ENCODE measurements at places on chromosomes 3 and 15. TPM values are rescaled to one million over a fixed set of nuclear protein-coding genes. Genes with fewer than 3 reads are reported as not detected.

DNA sequence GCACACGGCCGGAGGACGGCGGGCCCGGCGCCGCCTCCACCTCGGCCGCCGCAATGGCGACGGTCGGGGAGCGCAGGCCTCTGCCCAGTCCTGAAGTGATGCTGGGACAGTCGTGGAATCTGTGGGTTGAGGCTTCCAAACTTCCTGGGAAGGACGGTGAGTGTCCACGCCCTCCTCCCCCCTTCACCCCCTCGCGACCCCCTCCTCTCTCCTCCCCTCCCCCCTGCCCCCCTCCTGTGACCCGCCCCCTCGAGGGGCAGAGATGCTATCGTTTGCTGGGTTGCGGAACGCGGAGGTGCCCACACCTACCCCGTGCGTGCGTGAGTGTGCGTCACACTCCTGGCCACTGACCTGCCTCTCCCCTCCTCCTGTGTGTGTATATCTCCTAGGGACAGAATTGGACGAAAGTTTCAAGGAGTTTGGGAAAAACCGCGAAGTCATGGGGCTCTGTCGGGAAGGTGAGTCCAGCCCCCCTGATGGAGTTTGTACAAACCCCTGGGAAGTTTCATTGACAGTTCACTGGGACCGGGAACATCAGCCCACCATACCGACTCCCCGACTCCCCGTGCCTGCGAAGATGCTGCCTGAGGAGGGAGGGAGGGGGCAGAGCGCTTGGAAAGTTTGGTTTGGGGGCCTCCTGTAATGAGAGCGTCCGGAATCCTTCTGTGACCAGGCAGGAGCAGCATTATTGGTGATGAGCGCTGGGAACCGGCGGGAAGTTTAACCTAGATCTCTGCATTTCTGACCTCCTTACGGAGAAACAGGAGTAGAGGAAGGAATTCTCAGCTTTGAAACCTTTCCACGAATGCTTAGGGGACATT lies 795 bp upstream of the SCAANT1 start:
- DNase-seq, result peak; percentile 64

DNA sequence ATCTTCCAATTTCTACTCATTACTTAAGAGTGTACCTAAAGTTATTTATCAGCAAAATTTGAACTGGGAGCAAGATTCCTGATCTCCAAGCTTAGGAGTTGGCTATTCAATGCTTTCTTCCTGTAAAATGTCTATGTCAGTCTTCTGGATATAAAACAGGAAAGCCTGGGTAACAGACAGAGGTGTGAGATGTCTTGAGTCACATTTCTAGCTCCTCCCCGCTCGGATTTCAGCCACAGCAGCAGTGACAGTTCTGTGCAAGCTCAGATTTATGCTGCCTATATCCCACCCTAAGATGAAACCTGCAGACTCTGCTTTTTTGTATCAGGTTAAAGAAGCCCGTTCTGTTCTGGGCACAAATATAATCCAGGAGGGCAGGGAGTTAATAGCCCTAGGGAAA lies 2.1 kb upstream of the ARMC8 start:
- no peak for DNase-seq

DNA sequence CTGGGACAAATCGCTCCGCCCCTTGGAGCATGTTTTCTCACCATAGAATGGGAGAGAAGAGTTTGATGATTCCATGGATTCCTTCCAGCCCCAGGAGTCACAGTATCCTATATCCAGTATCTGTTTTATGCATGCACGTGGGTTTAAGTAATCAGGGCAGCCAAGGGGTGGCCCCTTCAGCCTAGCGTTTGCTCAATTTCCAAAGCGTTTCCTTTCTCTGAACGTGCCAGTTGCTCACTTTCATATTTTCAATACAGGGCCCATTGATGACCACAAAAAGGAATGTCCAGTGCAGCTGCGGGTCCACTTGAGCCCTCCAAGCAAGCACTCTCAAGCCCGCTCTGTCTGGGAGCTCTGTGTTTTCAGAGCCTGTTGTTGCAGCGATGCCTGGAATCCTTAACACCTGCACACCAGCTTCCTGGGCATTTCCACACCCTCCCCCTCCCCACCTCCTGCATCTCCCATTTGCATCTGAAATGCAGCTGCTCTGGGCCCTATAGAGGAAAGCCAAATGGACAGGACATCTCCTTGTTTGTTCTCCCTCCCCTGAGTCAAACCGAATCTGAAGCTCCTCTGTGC lies 164.3 kb upstream of the LPP start:
- DNase-seq, result no peak

DNA sequence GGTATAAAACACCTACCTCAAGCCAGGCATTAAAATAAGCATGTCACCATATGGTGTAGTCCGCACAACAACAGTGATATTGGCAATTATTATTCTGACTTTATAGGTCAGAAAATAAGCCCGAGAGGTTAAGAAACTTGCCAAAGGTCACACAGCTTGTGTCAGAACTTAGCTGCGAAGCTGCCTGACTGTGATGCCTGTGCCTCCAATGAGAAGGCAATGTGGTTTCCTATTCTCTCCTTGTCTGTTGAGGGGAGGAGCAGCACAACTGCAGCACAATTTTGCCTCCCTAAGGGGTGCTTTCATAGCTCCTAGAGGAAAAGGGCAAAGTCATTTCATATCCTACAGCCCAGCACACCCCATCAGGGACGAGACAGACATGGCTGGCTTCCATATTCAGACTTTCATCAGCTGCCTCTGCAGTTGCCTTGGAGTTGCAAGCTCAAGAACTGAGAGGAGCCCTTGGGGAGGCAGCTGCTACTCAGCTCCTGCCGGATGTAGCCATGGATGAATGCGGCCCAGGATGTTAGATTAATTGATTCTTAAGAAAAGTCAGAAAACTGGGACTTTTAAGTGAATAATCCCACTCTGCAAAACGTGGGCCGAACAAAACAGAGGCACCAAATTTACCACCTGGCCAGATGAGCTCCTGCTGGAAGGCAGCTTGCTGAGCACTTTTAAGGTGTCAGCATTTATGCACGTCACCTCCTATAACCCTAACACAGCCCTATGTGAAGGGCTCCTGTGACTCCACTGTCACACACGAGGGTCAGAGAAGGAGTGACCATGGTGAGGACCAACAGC lies 38.5 kb downstream of the MYO5C start:
- DNase-seq, result no peak

DNA sequence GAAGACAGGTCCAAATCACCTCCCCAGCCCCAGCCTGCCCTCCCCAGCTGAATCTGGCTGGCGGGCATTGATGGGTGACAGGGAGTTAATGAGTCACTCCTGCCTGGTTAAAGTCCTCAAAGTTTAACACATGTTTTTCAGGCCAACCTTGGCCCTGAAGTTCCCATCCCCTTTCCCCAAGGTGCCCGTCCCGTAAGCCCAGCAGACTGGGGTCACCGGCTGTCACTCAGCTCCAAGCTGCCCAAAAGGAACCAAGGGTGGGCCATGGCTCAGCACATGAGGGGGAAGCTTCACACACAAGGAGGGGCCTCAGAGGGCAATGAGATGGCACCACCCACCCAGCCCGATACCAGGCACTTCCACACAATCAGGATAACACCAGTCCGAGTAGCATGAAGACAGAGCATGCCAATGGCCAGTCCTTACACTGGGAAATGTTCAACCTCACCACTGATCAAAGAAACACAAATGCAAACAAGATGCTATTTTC lies 10.2 kb upstream of the KLF15 start:
- no peak for DNase-seq

DNA sequence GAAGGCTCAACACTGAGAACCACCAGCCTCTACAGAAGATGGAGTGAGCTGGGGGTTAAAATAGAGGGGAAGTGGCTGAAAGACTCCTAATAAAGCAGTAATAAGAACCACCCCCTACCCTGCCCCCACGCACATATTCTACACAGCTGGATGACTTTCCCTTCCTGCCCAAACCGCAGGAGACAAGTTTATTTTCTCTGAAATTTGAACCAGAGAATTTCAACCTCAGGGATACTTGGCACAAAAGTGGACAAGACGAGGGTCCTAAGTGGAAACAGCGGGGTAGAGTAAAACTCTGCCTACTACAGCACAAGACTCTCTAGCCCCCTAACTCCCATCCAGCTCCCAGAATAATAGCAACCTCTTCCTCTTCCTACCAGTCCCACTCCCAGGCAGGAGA lies 28.4 kb downstream of the USF3 start:
- DNase-seq, result no peak

GRCh38 chr3:196012481-196012880 lies 69.4 kb downstream of the TFRC start:
- DNase-seq, result no peak

DNA sequence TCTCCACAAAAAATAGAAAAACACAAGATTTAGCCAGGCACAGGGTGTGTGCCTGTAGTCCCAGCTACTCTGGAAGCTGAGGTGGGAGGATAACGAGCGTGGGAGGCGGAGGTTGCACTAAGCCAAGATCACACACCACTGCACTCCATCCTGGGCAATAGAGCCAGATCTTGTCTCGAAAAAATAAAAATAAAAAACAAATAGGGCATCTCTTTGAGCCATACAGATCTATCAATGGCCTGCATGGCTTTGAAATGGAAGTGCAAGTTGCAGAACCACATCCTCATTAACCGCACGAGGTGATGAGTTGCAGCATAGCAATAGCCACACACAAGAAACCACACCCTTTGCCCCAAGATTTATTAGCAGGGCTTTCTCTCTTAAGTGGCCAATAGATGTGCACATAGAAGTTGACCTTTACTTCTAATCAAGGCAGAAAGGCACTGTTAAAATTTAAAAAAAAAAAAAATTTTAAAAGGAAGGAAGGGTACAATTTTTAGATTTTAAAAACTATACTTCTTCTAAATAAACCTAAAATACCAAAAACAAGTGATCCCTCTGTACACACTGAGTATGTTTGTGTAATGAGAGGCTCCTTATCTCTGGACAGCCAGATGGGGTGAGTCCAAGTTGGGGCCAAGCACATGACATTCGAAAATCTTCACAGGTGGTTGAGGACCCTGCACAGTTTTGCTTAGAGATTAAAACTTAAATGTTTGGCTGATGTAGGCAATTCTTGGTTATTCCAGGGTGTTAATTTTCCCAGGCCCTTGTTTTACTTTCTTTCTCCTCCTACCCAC lies 53.4 kb downstream of the FILIP1L start:
- DNase-seq, result peak; percentile 13

GOLGA6L10 gene
- not detected for polyA plus RNA-seq

SEMA4B gene
- polyA plus RNA-seq, result 3.3 TPM

TTC23 gene
- 0.21 TPM for polyA plus RNA-seq

Measured in immature natural killer cell (primary cell).